ENCODE measurements at places on chromosomes 6 and 20.

- no peak for DNase-seq
Measured at GRCh38 chr6:111276335-111276734, 189.0 kb downstream of the SLC16A10 start.

DNA sequence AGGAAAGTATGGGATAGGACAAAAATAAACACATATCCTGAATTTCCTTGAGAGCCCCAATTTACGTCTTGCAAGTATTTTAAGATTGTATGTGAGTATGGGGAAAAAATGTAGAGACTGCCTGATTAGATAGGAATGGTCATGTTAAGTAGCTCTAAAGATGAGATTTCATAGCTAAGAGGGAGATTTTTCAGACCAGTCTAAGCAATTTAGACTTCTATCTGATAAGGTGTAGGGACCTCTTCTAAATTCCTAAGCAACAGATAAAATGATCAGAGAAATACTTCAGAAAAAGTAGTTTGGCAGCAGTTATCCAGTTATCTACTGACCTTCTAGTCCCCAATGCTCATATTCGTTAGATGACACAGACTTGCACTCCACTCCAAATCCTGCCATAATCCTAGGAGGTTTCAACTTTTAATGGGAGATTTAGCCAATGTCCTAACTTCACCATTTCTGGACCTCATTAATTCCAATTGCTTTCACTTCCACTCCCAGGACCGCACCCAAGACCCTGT lies 90.0 kb downstream of the FILIP1 start:
- no peak for DNase-seq

- peak; percentile 61 for DNase-seq
Measured at GRCh38 chr6:137680705-137681346, 186.2 kb upstream of the TNFAIP3 start.

- DNase-seq = no peak
Measured at GRCh38 chr20:48026981-48027592, 241.8 kb upstream of the SULF2 start.

DNA sequence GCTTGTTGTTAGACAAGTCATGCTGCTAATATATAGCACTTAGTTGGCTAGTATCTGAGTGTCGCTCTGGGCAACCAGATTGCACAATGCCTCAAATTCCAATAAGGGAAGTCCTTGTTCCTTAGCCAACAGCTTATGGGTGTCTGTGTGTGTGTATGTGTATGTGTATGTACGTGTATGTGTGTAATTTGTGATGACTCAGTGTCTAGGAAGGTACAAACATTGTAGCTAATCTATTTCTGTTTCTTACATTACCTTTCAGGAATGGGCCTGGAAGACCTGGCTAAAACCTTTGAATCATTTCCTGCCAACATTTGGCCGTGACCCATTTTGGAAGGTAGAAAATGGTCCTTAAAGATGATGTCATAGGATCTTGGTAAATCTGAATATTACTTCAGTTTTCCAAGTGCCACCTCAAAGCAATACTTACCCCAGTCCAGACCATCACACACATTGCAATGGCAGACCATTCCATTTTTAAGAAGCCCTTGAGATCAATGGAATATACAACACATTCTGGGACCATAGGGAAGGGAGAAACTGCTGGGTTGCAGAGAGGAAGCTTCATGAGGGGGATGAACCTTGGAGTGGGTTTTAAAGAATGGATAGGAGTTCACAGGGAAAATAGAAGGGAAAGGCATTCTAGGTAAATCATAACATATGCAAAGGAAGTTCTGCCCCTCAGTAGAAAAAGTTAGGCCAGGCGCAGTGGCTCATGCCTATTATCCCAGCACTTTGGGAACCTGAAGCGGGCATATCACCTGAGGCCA lies 25.1 kb downstream of the NEDD9 start:
- peak; percentile 96 for DNase-seq

- DNase-seq = no peak
Measured at GRCh38 chr6:16998461-16998860, 103.4 kb upstream of the STMND1 start.

DNA sequence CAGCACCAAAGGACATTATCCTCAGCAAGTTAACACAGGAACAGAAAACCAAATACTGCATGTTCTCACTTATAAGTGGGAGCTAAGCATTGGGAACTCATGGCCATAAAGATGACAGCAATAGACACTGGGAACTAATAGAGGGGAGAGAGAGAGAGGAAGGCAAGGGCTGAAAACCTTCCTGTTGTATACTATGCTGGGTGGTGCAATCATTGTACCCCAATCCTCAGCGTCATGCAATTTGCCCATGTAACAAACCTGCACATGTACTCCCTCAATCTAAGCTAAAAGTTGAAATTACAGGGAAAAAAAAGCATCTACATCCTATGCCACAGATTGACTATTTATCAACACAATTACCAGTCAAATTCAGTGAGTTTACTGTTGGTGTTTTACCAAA lies 20.0 kb upstream of the VNN1 start:
- no peak for DNase-seq

DNA sequence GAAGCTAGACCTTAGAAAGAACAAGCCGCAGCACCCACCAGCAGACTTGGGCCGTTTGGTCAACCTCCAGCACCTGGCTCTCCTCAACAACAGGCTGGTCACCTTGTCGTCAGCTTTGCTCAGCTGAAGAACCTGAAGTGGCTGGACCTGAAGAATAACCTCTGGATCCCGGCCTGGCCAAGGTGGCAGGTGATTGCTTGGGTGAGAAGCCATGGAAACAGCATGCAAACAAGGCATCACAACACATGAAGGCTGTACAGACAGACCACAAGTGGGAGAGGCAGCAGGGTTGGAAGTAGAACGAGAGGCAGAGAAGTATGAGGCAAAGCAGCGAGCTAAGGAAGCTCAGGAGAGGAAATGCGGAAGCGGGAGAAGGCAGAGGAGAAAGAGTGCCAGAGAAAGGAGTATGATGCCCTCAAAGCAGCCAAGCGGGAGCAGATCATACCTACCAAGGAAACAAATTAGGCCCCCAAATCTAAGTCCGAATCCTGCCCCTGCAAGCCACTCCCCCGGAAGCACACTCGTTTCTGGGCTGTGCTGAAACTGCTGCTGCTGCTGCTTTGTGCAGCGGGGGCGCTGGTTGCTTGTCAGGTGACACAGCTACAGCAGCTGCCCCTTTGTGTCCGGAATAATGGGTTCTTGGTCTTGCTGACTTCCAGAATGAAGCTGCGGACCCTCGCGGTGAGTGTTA lies 121.6 kb upstream of the LGSN start:
- DNase-seq = no peak

- peak; percentile 100 for DNase-seq
Measured at GRCh38 chr6:48826901-48827701, 636.0 kb downstream of the MMUT start.

- no peak for DNase-seq
Measured at GRCh38 chr6:134830940-134831339, 119.0 kb downstream of the ALDH8A1 start.

- peak; percentile 64 for DNase-seq
Measured at GRCh38 chr6:51855310-51856082, 231.9 kb downstream of the PKHD1 start.

GRCh38 chr6:13863699-13864155 lies 49.4 kb upstream of the MCUR1 start:
- DNase-seq = peak; percentile 21

DNA sequence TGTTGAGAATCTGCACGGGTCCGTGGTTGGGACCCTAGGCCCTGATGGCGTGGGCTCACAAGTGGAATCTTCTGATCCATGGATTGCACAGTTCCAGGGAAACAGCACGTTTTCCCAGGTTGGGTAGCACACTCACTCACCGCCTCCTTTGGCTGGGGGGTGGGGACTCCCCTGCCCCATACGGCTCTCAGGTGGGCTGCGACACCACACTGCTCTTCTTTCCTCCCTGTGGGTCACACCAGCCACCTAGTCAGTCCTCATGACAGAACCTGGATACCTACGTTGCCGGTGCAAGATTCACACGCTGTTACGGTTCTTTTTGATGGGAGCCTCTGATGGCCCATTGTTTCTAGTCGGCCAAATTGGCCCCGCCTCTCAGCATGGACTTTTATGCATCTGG lies 312.0 kb downstream of the MMUT start:
- DNase-seq = no peak

- DNase-seq = peak; percentile 71
Measured at GRCh38 chr6:161498359-161498758, 224.5 kb upstream of the AGPAT4 start.

DNA sequence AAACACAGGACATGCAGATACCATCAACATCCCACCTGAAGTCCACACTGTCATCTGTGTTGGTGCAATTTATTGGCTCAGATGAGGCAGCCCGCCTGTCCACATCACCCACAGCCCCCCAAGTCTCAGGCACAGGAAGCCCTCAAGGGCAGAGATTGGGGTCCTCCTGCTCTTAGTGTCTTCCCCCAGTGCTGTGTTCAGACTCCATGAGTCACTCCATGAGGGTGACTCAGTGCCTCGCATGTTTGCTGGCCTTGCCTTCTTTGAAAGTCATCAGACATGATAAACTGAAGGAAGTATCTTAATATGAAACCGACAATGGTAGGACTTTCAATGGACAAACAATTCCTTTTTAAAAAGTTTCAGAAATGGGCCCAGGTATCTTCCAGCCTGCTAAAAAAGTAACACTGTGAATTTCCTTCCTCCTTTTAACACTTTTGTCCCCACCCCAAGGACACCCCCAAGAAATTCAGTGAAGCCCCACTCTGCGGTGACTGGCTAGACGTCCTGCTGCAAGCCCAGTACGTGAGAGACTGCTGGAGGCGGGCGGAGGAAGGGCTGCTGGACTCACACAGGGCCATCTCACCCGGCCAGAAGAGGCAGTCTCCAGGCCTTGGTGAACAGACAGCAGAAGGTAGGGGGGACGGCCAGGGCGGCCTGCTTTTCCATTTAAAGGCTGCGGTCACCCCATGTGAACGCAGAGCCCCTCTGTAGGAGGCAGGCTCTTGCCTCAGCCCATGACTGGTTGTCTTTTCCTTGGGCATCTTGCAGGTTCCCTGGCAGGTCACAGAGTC lies 43.0 kb upstream of the KCNK16 start:
- peak; percentile 82 for DNase-seq

GRCh38 chr6:170296746-170297575 lies 6.1 kb upstream of the DLL1 start:
- DNase-seq = no peak

DNA sequence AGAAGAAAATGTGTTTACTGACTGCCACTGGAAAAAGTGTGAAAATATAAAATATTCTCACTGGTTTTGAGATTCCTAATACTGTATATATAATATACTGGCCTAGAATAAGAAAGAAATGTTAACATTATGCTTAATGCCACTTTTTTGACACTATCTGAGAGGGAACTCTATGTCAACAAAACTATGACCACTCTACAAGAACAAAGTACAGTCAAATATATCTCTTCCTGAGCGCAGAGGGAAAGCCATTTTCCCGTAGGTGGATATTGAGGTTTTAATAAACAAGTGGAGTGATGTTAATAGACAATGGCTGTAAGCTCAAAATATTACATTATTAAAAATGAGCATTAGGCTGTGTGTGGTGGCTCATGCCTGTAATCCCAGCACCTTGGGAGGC lies 24.9 kb downstream of the LYRM4 start:
- DNase-seq = no peak

- DNase-seq = peak; percentile 54
Measured at GRCh38 chr6:52990342-52990741, 4.7 kb downstream of the GSTA4 start.

- peak; percentile 20 for DNase-seq
Measured at GRCh38 chr6:29553268-29554057, 6.1 kb downstream of the UBD start.

DNA sequence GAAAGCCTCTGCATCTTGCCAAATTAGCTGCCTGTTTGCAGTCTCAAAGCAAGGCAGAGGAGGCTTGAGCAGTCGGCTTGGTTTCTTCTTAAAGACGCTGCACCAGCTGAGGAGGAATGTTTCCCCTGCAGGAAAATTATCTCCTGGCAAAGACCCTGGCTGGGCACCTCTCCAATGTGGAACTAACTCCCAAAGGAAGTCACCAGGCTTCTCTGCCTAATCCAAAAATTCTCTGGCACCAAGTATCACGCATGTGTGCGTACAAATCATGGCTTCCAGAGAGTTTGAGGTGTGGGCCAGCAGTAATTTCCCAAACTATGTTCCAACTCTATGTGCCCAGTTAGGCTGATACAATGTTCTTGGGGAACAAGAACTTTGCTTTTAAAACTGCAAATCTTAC lies 176.2 kb downstream of the KIF16B start:
- DNase-seq = no peak

DNA sequence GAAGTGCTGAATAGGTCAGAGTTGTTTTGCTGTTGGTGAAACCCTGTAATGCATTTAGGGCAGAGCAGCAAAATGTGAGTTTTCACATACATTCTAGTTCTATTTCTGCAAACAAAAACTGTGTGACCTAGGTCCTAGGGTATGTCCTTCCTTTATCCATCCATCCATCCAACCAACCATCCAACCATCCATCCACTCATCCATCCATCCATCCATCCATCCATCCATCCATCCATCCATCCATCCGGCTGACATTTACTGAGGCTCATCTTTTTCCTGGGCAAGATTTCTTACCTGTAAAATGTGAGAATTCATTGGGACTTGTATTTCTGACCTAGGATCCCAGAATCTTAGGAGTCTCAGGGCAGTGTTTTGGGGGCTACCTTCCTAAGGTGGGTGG lies 14.5 kb downstream of the PNPLA1 start:
- DNase-seq = no peak

DNA sequence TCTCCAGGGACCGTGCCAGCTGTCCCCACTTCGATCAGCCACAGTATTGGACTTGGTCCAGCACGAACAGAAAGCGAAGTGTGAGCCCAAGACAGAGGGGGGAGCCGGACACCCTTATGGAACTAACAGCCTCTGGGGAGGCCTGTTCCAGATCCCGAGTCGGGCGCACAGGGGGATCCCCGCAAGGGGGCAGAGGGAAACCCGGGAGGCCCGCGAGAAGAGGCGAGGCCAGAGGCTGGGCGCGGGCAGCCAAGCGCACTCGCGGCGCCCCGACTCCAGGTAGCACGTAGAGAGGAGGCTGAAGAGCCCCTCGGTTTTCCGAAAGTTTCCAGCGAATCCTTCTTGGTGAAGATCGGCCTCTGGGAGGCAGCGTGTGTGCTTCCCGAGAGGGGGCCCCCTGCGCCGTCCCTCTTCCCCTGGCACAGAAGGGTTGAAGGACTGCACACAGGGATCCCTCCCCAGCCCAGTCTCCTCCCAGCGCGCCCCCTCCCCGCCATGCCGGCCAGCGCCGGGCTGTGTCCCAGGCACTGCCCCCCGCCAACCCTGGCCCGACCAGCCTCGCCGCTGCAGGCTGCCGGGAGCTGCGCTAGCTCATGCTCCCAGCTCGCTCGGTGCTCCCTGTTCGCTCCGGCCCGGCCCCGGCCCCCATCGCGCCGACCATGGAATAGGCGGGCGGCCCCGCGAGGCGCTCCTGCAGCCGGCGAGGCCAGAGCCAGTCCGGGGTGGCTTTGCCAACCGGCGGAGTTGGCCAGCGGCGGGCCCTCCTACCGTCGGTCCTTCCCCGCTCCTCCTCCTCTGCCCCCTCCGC lies 577 bp upstream of the SLC24A3 start:
- DNase-seq = peak; percentile 7

- no peak for DNase-seq
Measured at GRCh38 chr6:15102241-15102640, 143.6 kb upstream of the JARID2 start.

- no peak for DNase-seq
Measured at GRCh38 chr6:42259286-42259685, 41.6 kb upstream of the MRPS10 start.

Measured in ELR (cell line).